ENCODE measurements at places on chromosomes 12 and 14.

DNA sequence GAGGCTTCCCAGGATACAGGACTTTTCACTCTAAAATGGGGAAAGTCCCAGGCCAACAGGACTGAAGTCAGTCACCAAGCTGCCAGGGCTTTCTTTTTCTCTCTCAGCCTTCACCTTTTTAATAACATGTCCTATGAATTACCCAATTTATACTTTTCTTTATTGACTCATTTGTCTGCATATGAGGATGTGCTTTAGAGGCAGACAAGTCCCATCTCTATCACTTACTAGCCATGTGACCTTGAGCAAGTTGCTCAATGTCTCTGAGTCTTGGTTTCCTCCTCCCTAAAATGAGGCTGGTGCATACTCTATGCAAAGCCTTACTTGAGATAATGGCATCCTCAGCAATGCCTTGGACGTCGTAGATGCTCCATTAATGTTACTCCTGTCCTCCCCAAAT, 98.1 kb upstream of the TMPO start:
- no peak for DNase-seq

DNA sequence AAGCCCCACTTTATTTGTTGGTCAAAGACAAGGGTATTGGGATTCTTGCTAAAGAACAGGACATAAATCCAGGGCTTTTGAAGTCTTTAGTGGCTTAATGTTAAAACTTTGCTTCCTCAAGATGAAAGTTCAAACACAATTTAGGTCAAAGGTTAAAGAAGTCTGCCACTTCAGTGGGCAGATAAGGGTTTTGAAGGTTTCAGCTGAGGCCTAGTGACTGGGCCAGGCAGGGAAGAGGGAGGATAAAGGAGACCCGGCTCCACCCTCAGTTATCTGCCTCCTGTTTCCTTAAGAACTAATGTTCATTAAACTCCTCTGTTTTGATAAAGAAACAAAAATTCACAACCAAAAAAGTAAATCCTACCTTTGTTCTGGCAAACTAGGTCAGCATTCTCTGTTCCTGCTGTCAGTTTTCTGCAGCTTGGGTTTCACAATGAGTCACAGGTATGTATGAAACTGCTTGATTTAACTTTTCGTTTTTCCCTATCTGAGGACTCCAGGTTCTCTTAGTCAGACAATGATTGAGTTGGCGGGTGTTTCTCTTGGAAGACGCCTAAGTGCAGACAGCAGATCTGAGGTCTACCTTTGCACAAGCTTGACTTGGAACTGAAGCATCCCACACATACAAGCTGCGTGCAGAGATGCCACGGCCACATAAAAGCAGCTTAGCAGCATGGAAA, 208.3 kb downstream of the EXOC5 start:
- DNase-seq: no peak

GRCh38 chr12:93390031-93390430, 12.3 kb downstream of the NUDT4 start:
- DNase-seq: no peak

GRCh38 chr12:98343002-98343567, 172.3 kb upstream of the TMPO start:
- no peak for DNase-seq

- DNase-seq: no peak
These were observed 70.0 kb upstream of the SRSF5 start for GRCh38 chr14:69696633-69697557.

DNA sequence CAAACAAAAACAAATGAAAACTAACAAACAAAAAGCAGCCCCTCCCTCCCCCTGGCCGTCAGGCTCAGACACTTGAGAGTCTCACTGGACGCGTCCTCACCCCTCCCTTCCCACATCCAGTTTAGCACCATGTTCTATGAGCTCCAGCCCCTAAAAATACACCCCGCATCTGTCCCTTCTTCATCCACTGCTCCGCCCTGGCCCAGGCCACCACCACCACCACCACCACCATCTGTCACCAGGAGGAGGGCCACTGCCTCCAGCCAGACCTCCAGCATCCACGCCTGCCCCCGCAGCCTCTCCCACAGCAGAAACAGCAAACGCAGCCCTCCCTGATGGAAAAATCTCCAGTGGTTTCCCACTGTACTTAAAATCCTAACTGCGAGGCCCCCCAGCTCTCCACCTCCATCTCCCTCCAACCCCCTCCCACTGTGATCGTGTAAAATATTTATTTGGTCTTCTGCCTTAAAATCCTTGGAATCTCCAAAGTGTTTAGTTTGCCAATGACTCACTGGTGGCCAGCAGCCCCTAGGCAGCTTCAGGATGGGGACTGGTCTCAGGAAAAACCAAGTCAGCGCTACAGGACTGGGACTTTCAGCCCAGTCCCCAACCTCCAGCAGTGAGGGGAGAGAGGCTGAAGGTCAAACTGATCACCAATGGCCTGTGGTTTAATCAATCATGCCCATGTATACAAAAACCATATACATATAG, 95.1 kb downstream of the SCARB1 start:
- DNase-seq: no peak

GRCh38 chr14:22039938-22040780, 366.5 kb upstream of the OR4E1 start:
- no peak for DNase-seq

DNA sequence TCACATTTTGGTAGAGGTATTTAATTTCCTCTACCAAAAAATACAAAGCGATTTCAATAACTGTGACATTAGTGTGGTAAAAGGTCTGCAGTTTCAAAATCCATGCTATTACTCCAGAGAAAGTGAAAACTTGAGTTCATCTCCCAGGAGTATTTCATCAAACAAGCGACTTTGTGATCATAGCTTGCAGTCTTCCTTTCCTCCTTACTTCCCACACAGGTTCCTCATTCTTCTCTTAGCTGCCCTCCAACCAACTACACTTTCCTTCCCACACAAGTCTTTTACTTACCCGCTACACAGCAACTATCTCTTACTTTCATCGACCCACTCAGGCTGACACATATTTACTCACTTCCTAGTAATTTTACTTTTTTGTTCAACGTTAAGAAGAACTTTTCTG, 413.4 kb upstream of the USP15 start:
- DNase-seq: no peak

DNA sequence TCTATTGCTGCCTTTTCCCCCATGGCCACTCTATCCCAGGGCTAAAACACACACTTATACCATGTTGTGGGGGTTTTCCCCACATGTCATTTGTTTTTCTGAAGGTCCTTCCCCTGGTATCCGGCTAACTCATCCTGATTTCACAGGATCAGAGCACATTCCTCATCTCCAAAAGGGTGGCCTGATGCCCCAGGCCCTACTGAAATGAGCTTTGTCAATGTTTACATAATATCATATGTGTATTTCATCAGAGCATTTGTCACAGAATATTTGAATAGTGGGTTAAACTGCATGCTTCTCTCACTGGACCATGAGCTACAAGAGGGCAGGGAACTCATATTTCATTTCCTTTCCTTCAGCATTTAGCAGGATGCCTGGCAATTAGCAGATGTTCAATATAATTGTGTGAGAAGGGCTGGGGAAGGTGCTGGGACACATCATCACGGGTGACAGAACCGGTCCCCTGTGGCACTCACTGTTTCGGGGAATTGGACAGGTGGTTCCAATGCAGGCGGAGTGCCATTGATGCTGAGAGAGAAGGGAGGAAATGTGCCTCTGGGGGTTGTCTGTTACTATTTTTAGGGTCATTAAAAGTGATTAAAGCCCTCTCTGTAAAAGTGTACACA, 26.8 kb downstream of the EMP1 start:
- DNase-seq: no peak

GRCh38 chr14:94974893-94975292, 182.4 kb downstream of the DICER1 start:
- no peak for DNase-seq

GRCh38 chr12:110743571-110744093, 941 bp upstream of the PPP1CC start:
- peak; percentile 32 for DNase-seq

GRCh38 chr12:40168868-40169267, 55.9 kb upstream of the LRRK2 start:
- DNase-seq: no peak

DNA sequence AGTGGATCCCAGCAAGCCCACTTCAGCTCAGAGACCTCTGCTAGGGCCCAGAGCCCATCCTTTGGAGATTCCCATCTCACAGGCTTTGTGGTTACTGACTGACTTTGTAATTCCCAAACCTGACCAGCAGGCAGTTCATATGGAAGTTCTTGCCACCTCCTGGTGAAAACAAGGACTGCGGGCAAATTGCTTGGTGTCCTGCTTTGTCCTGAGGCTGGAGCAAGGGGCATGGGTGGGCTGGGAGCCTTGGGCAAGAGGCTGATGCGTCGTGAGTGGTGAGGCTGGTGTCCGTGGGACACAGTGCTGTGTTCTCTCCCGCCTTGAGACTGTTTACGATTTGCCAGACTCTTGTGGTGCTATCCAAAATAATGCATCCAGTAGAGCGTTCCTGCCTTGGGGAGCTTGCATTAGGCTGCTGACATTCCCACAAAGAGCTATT, 91.0 kb downstream of the LRRC74A start:
- peak; percentile 67 for DNase-seq

GRCh38 chr14:77082356-77082755, 15.7 kb upstream of the CIPC start:
- DNase-seq: no peak

DNA sequence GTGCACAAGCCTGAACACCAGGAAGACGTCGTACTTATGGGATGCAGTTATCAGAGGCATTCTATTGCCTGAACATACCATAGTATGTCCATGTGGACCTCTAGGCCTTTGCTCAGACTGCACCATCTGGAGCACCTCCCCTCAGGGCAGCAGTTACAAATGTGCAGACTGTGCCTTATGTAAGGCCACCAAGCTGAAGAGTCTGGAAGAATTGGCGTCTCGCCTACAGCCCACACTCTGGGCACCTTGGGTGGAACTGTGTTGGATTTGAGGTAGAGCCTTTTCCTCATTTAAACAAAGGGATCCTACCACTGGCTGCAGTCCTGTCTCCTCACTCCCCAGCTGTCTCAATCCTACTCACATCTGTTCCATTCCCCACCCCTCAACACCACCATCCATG, 204.3 kb upstream of the FRMD6 start:
- DNase-seq: no peak

DNA sequence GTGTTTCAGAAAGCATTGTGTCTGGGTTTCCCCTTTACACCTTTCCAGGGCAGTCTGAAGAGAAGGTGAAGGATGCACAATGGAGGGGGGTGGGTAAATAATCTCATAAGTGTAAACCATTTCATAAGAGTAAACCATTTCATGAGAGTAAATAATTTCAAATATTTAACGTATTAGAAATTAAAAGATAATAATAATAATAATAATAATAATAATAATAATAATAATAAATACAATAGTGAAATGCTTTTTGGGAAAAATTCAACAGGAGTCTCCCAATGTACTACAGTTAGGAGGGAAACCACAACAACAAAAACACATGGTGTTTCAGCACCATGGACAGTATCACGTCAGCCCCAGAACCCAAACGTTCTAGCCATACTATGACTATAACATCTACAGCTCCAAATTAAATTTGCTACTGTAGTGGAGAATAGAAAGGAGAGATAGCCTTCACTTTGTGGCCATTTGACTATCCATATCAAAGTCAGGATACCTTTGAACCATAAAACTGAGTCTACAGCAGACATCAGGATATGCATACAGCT, 691.8 kb downstream of the BCL11B start:
- DNase-seq: peak; percentile 53

DNA sequence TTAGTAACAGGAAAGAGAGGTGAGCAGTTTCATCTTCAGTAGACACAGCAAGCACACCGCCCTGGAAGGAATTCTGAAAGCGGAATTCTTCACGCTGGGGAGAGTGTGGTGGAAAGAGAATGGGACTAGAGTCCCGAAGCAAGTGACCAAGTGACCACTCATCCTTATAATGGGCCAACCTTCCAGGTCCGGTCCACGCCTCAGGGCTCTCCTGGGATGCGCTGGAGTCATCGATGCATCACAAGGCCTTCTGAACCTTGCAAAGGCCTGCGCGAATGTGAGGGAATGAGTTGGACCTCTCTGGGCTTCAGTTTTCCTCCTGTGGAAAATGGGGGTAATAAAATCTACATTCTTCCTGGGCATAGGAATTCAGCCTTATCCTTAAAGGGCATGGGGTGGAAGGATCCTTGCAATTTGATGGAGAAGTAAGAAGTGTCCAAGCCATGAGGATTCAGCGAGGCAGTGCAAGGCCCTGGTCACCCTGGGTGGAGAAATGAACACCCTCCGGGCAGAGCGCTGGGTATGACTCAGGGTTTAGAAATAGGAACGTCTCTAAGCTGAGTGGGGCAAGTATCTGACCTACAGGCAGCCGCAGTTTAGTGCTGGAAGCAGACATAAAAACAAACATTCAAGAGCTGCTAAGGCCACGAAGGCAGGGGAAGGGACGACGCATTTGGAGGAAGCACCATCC, 97.7 kb downstream of the SETD3 start:
- DNase-seq: no peak

DNA sequence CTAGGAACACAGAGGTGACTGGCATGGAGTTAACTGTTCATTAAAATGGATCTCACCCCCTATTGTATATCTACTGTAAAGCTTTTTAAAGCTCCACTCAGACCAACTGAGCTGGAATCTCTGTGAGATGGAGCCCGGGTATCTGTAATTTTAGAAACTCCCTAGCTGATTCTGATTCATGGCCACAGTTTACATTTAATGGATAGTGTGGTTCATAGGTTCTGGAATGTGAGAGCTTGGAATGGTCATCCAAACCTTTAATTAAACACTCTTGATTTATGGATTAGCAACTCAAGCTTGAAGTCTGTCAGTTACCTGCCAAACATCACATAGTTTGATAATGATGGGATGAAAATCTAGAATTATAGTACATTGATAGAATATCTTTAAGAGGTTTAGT, 183.8 kb downstream of the SLC25A21 start:
- no peak for DNase-seq

DNA sequence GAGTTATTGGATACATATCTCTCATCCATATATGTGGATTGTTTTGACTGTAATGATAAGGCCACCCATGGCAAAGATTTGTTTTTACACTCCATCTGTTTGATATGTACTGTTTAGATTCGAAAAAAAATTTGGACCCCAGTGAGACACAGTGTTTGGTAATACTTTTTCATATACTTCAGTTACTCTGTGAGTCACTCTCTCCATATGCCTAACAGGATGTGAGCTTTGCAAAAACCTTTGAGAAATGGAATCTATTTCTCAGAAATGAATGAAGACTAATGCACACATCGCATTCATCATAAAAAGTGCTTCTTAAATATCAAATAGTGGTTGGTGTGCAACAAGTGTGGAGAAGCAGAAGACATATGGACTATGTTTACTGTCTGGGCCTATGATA, 781.5 kb downstream of the SLC6A15 start:
- DNase-seq: no peak

GRCh38 chr12:3148366-3149000, 71.3 kb downstream of the TSPAN9 start:
- DNase-seq: peak; percentile 50

DNA sequence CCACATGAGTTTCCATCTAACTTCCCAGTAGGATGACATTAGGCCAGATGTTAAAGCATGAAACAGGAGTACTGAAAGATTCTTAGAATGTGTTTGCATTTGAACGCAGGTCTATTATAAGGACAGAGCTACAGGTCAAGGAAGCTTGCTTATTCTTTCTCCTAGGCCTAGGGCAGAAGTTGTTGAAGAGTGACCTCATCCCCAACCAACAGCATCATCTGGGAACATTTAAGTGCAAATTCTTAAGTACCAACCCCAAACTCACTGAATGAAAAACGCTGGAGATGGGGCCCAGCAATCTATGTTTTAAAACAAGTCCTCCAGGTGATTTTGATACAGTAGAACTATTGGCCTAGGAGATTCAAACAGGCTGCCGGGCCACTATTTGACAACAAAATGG, 52.4 kb downstream of the PAPLN start:
- DNase-seq: no peak

- no peak for DNase-seq
These were observed 2.8 kb downstream of the FBXL14 start for GRCh38 chr12:1591543-1591942.

GRCh38 chr14:37131205-37131604, 41.2 kb downstream of the SLC25A21 start:
- DNase-seq: no peak

Data from nephron progenitor cell (in vitro differentiated cells).